Left kidney (tissue), 8 donors: ENCODE measurements at places on chromosomes 5 and 9. TPM values are rescaled to one million over a fixed set of nuclear protein-coding genes. Genes with fewer than 3 reads are reported as not detected.

GRCh38 chr5:66814146-66814991 is 218.2 kb downstream of the MAST4 start:
- no peak for DNase-seq

The IFNK gene
- not detected for polyA plus RNA-seq

The WNK2 gene
- 28.5 TPM for polyA plus RNA-seq

- no peak for DNase-seq
These were observed 32.2 kb downstream of the ANXA6 start for GRCh38 chr5:151125421-151125820.

DNA sequence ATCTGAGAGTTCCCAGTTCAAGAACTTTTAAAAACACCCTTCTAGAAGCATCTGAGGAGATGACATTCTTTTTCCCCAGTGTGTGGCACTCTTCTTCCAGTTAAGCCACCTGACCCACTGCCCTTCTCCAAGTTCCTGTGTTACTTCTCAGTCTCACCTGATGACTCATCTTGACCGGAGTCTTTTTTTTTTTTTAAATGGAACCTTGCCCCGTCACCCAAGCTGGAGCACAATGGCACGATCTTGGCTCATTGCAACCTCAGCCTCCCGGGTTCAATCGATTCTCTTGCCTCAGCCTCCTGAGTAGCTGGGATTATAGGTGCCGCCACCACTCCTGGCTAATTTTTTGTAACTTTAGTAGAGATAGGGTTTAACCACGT is 224.1 kb upstream of the DAB2 start:
- DNase-seq: no peak

DNA sequence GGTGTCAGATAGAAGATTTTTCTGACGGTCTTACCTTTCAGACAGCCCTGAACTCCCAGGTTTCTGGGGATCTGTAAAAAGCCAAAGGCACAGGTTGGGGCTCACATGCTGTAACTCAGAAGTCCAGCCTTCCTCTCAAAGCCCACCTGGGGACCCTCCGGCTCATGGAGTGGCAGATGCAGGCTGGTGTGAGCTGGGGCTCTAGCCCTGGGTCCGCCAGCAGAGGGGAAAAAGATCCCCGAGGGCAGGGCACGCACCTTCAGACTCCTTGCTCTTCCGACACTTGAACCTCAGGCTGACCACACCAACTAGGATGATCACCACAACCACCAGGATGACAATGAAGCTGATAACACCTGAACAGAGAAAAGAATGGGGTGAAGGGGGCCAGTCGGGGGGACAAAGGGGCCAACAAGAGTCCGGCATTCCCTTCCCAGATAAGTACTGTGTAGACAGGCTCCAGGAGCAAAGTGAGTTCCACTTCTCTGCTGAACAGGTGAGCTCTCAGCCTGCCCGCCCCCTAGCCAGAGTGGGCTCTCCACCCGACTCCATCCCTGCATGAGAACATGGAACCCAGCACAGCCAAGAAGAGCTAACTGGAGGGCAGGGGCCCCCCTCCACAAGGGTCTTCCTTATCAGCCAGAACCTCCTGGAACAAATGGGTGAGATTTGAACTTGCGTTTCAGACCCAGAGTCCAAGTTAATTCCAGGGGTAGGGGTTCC is 7.8 kb downstream of the ECSCR start:
- DNase-seq: no peak

The RAB3C gene
- 2.6 TPM for polyA plus RNA-seq

GRCh38 chr9:129933185-129934040 is 98.2 kb downstream of the USP20 start:
- no peak for DNase-seq

- no peak for DNase-seq
These were observed 259.2 kb downstream of the SLCO4C1 start for GRCh38 chr5:102036927-102037326.

The GMCL2 gene
- polyA plus RNA-seq: not detected

DNA sequence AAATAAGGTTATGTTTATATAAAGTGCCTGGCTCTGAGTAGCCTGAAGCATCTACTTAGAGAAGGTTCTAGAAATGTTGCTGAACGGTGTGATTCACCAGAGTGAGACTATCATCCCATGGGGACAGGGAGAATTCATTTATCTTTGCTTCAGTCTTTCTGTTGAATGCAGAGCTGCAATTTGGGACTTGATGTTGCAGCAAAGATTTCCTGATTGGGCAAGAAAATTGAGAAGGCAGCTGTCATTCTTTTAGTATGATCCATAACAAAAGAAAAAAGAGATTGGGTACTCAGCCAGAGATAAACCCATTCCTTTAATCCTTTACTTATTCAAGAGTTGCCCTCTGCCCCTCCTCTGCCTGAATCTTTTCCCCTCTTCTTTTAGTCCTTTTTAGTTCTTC is 456.3 kb upstream of the WWC1 start:
- DNase-seq: no peak

The SLC34A3 gene
- 7.4 TPM for polyA plus RNA-seq

GRCh38 chr9:134965851-134966250 is 48.1 kb upstream of the FCN1 start:
- DNase-seq: no peak
